ENCODE measurements at places on chromosomes 2 and 18. TPM values are rescaled to one million over a fixed set of nuclear protein-coding genes. Genes with fewer than 3 reads are reported as not detected.

Gene DPP4
- total RNA-seq: 0.56 TPM

Gene LRRC30
- not detected for total RNA-seq

Gene FAP
- total RNA-seq: 0.15 TPM

Gene POTEF
- total RNA-seq: not detected

Gene POMC
- total RNA-seq: not detected

Gene MYO5B
- total RNA-seq: 9.4 TPM

Gene RAPGEF4
- 0.29 TPM for total RNA-seq

Gene REG3G
- not detected for total RNA-seq

Gene FAM237A
- not detected for total RNA-seq

Gene NLRC4
- total RNA-seq: 0.09 TPM

Gene HOXD8
- total RNA-seq: 5.6 TPM

Gene SCN9A
- 4.4 TPM for total RNA-seq

Gene TXNL1
- total RNA-seq: 63.6 TPM

Gene SCG2
- total RNA-seq: 0.98 TPM

Gene TMEM87B
- total RNA-seq: 16.2 TPM

Gene SOX11
- total RNA-seq: not detected

Gene MAPK4
- 0.20 TPM for total RNA-seq

Gene TRABD2A
- 12.1 TPM for total RNA-seq

Gene MAP3K19
- not detected for total RNA-seq

Gene IMPACT
- total RNA-seq: 10.3 TPM

Gene C2orf15
- total RNA-seq: 1.0 TPM

Gene C2orf66
- total RNA-seq: 0.14 TPM

Gene TMEM37
- 2.3 TPM for total RNA-seq

Gene TTL
- total RNA-seq: 39.9 TPM

Gene CFAP210
- total RNA-seq: 0.27 TPM

Gene TAF4B
- 4.6 TPM for total RNA-seq

Gene PAX8
- 0.85 TPM for total RNA-seq

Gene PRKCE
- total RNA-seq: 8.5 TPM

Gene DNAJC5G
- total RNA-seq: not detected

Gene UGT1A5
- not detected for total RNA-seq

Gene LAMA1
- total RNA-seq: 0.06 TPM

Gene LOXHD1
- total RNA-seq: not detected

Gene SERPINB7
- total RNA-seq: 1.7 TPM

Gene CD8B2
- total RNA-seq: not detected

Gene TMEM131
- 13.6 TPM for total RNA-seq

Gene GKN2
- 2.2 TPM for total RNA-seq

Gene ABCB11
- total RNA-seq: not detected

Gene XDH
- total RNA-seq: 1.1 TPM

Gene TIGD1
- total RNA-seq: 4.9 TPM

Gene LINC00305
- total RNA-seq: not detected
